Cardiac septum (tissue), 1 donor: ENCODE measurements at places on chromosomes 6 and 20. TPM values are rescaled to one million over a fixed set of nuclear protein-coding genes. Genes with fewer than 3 reads are reported as not detected.

The ESF1 gene
- 15.1 TPM for total RNA-seq

DNA sequence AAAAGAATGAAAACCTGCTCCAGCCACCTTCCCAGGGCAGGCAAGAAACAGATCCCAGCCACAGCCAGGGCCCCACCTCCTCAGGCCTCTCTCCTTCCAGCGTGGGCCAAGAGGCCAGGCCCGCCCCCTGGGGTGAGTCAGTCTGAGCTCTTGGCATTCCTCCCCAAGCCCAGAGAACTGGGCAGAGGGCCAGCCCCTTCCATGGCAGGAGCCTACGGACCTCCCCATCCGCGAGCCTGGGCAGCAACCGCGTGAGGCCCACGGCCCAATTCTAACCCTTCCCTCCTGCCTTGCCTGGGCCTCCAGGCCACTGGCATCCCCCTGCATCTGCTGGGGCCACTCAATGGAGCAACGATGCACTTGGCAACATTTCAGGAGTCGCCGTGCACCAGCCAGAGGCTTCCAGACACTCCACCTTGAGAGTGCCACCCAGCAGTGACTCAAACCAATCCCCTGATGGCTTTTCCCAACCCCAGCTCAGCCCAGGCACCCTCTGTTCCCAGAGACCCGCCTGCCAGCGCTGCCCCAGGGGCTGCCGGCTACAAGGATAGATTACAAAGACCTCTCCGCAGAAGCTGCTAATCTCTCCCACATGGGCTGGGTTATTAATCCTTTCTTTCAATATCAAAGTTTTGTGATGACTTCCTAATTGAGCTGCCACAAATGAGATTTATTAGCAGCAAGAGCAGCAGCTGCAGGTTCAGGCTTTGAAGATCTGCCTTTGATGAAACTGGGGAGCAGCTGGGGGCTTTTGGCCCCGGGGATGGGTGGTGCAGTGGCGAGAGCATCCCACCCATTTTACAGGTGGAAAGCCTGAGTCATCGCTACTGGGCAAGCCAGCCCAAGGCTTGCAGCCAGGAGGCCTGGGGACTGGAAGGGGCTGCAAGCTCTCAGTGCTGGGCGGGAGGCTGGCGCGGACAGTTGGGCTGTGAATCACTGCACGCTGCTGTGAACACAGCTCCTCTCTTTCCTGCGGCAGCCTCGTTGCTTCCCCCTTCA lies 85.7 kb downstream of the NFATC2 start:
- DNase-seq, result peak; percentile 96

The BNIP5 gene
- total RNA-seq, result not detected

- DNase-seq, result no peak
Observed at GRCh38 chr6:120899932-120900331, 434.3 kb downstream of the TBC1D32 start.

The IPCEF1 gene
- 5.0 TPM for total RNA-seq

- no peak for DNase-seq
Observed at GRCh38 chr6:11339380-11339779, 106.9 kb upstream of the NEDD9 start.

GRCh38 chr6:21444711-21445260 lies 148.8 kb upstream of the SOX4 start:
- no peak for DNase-seq

The TBXT gene
- total RNA-seq, result not detected

DNA sequence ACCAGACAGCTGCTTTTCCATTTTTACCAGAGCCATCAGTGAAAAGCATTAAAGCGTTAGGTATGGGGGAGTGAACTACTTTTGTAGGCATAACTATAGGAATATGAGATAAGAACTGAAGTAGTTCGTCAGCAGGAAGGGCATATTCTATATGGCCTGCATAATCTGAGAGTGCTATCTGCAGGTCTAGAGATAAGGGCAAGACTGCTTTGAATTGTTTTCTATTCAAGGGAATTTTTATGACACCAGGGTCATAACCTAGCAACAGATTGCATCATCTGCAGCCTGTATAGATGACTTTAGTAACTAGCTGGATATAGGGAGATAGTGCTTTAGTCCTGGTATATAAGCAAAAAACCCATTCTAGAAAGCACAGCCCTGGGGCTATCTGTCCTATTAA lies 437.3 kb upstream of the HTR1E start:
- no peak for DNase-seq
